ENCODE measurements at places on chromosomes 3 and 15.

- no peak for DNase-seq
Measured at GRCh38 chr3:139299261-139300132, 44.3 kb upstream of the MRPS22 start.

DNA sequence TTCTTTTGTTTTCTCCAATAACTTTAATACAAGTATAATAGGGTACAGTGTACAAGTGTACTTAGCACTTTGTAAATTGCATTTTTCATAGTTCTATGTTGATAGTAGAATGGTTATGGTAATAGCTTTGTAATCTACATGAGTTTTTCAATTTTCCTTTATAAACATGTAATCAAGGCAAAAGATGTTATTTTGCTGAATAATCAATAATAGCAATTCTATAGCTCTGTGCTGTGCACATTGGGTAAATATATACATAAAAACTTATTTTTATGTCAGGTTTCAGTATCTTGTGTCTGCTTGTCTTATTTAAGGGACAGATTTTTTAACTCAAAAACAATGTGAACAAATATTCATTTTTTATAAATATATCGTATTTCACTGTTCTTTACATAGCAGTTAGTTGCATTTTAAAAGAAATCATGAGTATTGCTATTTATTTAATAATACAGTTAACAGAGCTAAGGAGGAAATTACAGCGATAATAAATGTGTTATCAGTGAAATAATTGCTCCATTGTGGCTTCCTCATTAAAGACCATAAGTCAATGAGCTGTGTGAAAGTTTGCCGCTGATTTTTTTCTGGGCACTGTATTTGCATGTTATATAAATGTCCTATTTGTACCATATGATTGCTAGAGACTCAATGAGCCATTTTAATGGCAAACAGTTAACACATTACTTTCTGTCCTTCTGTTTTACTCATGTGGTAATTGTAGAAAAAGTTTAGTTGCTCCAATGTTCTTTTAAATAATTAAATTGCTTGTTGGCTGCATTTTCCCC is 214.6 kb upstream of the STAC start:
- no peak for DNase-seq

GRCh38 chr15:75841626-75842025 is 1.6 kb upstream of the UBE2Q2 start:
- DNase-seq = no peak

- DNase-seq = no peak
Measured at GRCh38 chr3:61967019-61967418, 405.6 kb downstream of the PTPRG start.

- no peak for DNase-seq
Measured at GRCh38 chr3:100184948-100185570, 70.8 kb upstream of the FILIP1L start.

GRCh38 chr3:119220198-119220597 is 20.5 kb downstream of the B4GALT4 start:
- DNase-seq = no peak

DNA sequence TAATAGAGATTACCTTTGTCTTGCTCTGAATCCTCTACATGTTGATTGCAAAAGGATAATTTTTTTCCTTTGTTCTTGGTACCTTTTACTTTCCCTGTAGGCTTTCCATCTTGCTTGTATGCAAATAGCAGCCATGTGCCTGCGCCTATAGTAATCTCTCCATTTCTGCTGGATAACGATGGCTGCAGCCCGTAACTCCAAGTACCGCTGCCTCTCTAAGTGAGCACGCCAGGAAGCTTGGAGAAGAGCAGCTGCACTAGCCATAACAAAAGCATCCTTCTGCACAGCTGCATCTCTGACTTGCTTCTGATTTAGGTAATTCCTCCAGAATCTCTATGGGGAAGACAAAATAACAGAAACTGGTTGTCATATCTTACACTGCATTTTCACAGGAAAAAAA is 89.3 kb downstream of the NR2E3 start:
- DNase-seq = no peak

DNA sequence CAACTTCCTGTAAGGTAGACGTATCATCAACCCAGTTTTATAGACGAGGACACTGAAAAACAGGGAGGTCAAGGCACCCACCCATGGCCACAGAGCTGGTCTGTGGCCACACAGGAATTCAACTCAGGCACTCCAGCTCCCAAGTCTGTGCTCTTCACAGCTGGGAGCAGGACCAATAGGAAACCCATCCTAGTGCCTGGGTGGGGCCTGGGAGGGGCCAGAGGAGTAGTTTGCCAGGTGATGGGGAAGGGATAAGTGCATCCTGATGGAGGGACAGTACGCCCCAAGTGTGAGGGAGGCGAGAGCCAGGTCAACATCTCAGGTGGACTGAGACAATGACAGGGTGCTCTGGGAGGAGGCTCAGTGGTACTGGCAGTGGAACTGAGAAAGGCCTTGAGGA is 22.0 kb downstream of the KIF9 start:
- DNase-seq = no peak

DNA sequence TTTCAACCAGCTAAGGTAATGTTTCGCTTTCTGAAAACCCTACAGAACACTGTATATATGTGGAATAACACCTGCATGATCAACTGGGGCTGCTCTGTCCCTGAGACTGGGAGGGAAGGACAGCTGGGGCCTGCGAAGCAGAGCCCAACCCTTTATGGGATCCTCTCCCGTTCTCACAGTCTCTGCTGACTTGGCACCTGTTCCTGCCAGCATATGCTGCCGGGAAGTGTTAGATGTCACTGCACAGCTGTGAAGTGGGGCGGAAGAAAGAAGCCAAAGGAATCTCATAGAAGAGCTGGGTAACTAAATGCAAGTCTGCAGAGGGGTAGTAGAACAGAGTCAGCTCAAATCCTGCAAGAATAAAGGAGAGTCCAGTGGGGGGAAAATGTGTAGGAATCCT is 29.6 kb downstream of the LRRC3B start:
- no peak for DNase-seq

- DNase-seq = no peak
Measured at GRCh38 chr15:26352406-26352805, 420.5 kb downstream of the GABRB3 start.

DNA sequence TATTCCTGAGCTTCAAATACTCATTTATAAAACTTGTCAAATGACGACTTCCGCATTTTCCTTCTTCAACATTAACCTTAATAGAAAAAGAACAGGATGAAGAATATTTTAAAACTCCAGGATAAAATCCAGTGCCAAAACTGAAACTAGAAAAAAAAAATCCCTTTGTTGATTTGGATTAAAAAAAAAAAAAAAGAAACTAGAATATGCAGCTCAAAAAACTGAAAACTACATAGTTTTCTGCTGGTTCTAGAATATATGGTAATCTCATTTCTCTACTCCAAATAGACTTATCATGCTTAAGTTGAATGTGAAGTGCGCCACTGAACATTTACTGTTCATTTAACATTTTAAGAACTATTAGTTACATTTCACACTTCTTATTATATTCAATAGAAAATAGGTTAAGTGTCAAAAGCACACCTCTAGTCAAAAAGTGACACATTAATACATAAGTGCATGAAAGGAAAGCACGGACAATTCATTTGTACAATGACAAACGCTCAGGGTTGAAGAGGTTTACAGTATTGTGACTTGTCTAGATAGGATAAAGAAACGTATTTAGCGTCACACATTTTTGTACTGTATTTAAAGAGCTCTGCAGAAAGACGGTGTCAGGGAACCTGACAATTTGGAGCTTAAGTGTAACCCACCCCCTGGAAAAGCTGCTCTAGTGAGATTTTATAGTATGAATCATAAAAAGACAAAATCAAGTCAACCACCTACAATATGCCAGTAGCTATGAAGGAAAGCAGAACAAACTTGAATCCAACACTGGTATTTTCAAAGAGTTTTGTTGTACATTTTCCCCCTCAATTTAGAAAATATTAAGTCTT is 5.8 kb downstream of the TRA2B start:
- DNase-seq = no peak

DNA sequence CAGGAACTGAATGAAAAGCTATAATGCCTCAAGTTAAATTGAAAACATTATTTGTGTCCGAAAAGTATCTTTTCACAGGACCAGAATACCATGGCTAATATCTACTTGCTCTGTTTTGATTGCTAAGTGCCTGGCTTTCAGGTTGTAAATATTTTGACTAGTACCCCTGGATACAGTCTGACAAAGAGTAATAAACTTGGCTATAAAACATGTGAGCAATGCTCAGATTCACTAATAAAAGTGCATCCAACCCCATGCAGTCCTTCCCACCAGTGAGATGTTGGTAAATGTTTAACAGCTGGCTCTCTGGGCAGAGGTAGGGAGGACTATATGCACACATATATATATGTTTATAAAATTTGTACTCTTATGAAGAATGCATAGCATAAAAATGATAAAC is 281.8 kb upstream of the TGFBR2 start:
- no peak for DNase-seq

DNA sequence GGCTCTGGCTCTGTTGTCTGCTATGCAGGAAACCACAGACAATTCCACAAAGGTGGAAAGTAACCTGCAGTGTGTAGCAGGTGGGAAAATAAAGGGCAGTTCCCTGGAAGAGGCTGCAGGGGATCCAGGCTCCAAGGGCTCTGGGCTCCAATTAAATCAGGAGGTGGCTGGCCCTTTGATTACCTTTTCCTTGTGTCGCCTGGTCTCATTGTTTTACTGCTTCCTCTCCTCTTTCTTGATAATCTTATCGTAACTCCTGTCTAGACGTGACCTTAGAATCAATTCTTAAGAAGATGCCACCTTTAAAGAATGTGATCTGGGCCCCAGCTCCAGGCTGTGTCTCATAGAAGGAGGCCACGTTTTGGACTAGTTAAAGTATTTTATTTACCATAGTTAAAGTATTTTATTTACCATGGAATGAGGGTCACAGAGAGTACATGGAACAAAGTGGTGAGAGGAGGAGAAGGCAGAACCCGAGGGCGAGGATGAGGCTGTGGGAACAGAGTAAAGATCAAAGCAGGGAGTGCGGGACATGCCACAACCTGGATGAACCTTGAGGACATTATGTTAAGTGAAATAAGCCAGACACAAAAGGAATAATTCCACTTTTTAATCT is 237.5 kb upstream of the STT3B start:
- DNase-seq = no peak

GRCh38 chr3:175383813-175384212 is 524.7 kb downstream of the NAALADL2 start:
- no peak for DNase-seq

DNA sequence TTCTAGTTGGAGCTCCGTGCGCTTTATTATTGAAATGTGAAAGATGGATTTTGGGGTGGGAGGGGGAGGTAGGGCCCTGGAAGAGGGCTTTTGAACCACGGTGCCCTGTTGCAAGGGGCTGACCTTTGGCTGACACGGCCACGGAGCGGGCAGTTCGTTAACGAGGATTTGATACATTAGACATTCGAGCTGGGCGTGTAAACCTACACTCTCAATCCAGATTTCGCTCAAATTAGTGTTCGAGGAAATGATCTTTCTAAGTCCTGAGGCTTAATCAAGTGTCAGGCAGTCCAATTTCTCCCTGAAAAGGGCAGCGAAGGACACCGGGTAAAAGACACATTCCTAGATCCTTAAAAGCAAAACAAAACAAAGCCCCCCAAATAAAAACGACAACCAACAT is 13.0 kb downstream of the ZIC1 start:
- no peak for DNase-seq

DNA sequence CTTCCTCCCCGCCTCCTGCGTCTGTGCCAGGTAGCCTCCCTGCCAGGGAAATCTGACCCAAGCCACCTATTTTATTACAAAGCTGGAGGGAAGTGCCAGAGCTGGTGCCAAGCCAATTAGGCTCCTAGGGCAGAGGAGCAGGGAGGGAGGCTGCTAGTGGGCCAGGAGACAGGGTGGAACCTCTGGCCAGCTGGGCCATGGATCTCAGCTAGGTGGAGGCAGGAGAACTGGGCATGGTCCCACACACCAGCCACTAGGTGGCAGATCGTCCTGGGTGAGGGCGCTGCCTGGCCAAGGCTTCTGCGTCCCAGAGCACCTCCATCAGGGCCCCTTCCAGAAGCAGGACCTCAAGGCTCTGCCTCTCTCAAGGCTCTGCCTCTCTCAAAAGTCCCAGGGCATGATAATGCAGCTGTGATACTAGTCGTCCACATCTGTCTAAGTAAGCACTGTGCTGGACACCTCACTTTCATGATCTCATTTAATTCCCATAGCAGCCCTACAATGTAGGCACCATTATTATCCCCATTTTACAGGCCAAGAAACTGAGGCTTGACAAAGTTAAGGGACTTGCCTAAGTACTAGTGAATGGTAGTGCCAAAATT is 4.5 kb upstream of the RFT1 start:
- DNase-seq = peak; percentile 34

DNA sequence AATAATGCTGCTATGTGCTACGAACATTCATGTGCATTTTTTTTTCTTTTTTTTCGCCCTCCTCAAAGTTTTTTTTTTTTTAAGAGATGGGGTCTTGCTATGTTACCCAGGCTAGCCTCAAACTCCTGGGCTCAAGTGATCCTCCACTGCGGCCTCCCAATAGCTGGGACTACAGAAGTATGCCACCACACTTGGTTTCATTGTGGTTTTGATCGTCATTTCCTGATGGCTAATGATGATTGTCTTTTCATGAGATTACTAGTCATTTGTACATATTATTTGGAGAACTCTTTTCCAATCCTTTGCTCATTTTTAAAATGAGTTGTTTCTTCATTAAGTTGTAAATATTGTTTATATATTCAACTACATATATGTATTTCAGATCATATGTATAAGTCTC is 48.8 kb downstream of the FBXO22 start:
- no peak for DNase-seq
